Renal cortical epithelial cell (primary cell): ENCODE measurements at places on chromosomes 6 and 20. TPM values are rescaled to one million over a fixed set of nuclear protein-coding genes. Genes with fewer than 3 reads are reported as not detected.

The CRISP3 gene
- not detected in 2 replicates for total RNA-seq

The TSPO2 gene
- total RNA-seq: not detected in 2 replicates

The MAS1 gene
- total RNA-seq: not detected in 2 replicates

The C20orf144 gene
- 0.35 TPM in 1 of 2 replicates, not detected in the other for total RNA-seq

The HSPA1L gene
- total RNA-seq: 0.87 and 2.0 TPM in 2 replicates

The HCRTR2 gene
- not detected in 2 replicates for total RNA-seq

The SLC17A2 gene
- 0.30 TPM in 1 of 2 replicates, not detected in the other for total RNA-seq

The TRIM10 gene
- under 0.01 TPM in 1 of 2 replicates, not detected in the other for total RNA-seq

The PTPRT gene
- total RNA-seq: not detected in 2 replicates

The RWDD2A gene
- total RNA-seq: 5.6 and 9.0 TPM in 2 replicates

GRCh38 chr20:12966468-12967085, 42.2 kb upstream of the SPTLC3 start:
- DNase-seq: peak; percentile 64

DNA sequence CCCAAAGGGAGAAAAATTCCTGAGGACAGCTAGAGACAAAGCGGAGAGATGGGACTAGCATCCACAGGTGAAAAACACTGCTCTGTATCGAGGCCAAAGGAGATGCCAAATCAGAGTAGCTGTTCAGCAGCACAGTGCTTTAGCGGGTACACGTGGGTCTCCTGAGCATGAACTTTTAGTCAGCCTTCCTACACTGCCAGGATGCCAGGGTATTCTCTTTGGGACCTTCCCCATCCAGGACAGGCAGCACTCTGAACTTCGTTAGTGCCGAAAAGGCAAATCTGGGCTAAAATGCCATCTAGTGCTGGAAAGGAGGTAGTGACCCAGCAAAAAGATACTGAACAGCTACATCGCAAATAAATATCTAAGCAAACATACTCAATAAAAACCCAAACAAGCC, 64.9 kb downstream of the C6orf58 start:
- DNase-seq: peak; percentile 33

DNA sequence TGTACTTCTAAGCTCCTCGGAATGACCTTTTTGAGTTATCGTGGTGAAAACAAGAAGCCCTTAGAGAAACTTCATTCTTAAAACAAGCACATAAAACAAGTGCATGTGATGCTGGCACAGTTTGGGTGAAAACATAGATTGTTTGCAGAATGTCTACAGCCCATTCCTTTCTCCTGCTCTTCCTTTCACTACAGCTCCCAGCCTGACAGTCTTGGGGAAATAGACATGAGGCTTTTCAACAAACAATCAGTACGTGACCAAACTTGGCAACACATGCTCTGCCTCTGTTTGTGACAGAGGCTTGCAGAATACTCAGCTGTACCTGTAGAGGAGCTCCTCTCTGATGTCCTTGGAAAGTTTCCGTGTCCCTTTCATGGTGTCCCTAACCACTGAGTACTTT, 321.6 kb downstream of the ZFAND3 start:
- DNase-seq: no peak

DNA sequence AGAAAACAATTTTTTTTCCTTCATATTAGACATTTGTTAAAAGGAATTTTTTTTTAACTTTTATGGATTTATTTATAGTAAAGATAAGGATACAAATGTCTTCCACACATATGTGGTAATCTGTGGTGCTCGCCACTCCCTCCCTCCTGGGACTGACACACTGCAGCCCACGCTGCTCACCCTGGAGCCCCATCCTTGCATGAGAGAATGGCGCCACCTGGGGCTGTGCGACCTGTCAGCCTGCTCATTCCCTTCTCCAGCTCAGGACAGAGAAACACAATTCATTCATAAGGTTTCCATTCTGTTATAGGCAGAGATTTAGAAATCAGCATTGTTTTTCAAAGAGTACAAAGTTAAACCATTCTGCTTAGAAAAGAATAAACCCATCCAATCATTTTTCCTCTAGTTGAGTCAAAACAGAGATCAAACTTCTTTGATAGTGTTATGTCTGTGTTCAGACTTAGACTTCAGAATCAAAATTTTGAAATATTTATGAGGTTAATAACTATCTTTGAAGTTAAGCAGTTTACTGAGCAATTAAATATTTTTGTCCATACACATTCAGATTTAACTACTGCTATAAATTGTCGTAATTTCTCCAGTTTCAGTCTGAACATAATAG, 42.8 kb upstream of the DYNLRB1 start:
- peak; percentile 12 for DNase-seq

GRCh38 chr6:159952289-159953005, 16.4 kb upstream of the IGF2R start:
- DNase-seq: peak; percentile 52

GRCh38 chr6:154403788-154404187, 47.2 kb upstream of the IPCEF1 start:
- DNase-seq: peak; percentile 85

DNA sequence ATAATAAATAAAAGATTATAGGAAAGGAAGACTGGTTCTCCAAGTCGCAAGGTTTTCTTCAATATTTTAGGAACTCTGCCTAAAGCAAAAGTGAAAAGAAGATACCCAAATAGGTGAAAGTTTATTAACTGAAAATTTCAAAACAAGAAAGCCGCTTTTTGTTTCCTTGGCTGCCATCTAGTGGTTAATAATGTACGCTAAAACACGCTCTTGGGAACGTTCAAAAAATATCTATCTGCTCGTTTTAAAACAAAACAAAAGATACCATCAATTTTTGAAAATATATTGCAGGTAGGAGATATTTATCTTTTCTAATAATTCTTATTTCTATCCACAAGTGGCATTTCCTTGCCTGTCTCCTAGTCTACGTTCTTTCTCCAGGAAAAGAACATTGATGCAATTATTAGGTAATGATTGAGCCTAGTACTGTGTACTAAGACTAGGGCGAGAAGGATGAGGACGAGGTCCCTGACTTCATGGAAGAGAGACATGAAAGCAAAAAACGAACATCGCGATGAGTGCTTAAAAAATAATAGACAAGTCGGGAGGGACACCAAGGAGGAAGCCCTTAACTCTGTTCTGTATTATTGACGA, 97.2 kb downstream of the SPTLC3 start:
- DNase-seq: peak; percentile 33

GRCh38 chr6:161889324-161889723, 615.5 kb upstream of the AGPAT4 start:
- no peak for DNase-seq

DNA sequence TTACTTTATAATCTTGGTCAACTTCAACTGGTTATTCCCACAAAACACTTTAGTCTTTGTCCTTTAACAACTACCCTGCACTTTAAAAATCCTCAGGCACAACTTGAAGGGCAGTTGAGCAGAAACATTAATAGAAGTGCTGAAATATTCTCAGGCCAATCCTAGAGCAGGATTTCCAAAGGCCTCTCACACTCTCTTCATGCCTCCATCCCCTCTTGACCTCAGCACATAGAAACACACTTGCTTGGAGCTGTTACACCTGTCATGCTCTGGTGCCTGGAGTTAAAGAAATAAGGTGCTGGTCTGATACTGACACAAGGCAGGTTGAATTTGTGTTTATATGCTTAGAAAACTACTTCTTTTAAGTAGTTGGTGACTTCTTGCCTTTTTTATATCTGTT, 618.8 kb upstream of the POU3F2 start:
- no peak for DNase-seq

- no peak for DNase-seq
Observed at GRCh38 chr6:118667988-118668387, 16.6 kb upstream of the CEP85L start.

DNA sequence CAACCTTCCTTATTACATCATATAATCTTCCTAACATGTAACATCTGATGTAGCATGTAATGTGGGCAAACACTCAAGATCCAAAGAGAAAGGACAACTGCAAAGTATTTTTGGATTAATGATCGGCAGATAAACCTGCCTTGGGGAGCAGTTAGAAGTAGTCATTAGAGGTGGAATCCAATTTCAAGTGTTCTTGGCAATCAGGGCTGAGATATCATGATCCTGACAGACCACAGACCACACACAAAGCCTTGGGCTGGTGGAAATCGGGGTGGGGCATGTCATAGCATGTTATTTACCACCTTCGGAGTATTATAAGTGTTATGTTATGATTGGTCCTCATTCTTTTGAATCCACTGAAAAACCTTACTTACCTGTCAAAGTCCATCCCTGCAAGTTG, 16.3 kb downstream of the NCOA5 start:
- no peak for DNase-seq

DNA sequence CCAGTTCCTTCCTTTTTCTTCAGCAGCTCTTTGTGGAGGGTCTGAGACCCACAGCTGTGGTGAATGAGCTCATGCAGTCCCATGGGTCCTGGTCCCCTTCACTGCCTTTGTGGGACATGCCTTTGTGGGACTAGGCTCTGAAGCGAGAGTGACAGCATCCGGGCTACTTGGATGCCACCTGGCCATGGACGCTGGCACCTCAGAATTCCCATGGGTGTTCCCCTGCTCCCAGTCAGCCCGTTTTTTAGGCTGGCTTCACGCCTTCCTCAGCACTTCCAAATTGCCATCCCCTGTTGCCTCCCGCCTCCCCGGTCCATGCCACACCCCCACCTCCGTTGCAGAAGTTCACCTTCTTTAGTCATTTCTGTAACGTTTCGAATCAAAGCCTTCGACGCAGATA, 45.1 kb downstream of the RAMACL start:
- no peak for DNase-seq

DNA sequence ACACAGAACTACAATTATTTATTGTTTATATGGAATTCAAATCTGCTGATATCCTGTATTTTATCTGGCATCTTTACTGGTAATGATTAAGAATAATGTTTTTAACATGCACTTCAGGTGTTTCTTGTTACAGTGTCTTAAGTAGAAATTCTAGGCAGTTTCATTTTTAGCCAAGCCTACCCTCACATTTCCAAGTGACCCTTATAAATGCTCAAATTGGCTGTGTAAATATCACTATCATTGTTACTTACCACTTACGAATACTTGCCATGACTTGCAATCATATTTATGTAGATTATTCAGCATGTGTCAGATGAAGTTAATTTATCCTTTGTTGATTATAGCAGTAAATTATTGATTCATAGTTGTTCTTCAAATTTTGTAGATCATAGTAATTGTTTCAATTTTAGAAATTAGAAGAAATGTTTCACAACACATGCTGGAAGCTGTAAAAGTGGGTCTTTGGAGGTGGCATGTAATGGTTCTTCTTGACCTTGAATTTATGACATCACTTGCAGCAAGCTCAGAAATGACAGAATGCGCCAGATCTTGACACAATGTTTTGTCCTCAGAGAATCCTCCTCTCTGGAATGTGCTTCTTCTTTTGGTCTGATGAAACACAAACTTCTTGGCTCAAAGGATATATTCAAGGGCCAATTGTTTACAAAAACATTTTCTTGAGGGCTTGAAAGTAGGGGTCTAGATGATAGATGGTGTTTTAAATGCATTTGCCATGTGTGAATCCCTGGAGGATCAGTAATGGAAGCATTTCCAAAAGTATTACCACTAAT, 471.8 kb downstream of the COL12A1 start:
- no peak for DNase-seq

GRCh38 chr20:51412333-51412871, 130.1 kb downstream of the NFATC2 start:
- DNase-seq: peak; percentile 18

DNA sequence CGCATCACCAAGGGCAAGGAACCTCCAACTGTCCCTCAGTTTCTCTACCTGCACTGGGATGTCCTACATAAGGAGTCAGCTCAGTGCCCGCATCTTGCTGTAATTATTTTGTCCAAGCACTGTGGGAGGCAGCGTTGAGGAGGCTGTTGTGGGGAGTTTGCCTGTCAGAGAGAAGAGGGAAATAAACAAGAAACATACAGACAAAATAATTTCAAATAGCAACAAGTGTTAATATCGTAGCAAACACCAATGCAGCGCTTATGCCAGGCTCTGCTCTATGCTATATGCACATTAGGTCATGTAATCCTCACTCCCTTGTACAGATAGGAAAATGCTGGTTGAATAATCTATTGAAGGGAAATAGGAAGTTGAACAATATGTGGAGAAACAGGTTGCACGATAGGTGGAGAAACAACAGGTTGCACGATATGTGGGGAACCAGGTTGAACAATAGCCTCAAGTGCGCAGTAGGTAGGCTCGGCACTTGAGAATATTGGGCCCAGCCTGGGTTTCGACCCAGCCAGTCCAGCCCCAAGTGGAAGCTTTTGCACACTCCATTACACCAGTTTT, 91.2 kb upstream of the SIRPA start:
- DNase-seq: no peak

- peak; percentile 11 for DNase-seq
Observed at GRCh38 chr6:121584586-121585369, 149.3 kb downstream of the GJA1 start.

GRCh38 chr20:2261046-2261485, 34.7 kb upstream of the TGM3 start:
- DNase-seq: no peak

DNA sequence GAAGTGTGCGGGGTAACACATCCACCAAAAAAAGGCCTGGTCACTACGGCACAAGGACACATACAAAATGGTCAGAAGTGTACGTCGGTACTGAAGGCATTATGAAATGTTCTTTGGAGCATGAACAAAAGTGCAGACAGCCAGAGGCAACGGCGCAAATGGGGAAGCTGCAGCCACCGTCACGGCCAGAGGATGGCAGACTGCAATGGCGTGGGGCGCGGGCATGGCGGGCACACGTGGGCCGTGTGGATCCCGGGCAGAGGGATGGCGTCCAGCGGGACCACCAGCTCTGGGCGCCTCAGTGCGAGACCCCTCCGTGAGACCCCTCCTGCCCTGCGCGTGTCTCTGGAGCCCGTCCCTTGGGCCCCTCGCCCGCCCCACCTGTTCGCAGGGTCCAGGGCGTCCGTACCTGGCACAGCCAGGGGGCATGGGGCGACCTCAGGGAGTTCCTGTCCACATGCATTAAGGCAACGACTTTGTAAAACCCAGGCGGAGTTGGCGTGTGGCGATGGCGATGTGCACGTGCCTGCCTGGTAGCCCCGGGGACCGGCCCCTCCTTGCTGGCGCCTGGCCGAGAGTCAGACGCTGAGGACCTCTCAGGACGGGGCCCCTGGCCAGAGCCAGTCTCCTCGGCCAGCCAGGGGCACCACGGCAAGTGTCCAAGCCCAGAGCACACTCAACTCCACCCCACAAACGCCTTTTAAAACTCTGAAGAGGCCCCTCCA, 39.5 kb upstream of the CHRNA4 start:
- DNase-seq: no peak

DNA sequence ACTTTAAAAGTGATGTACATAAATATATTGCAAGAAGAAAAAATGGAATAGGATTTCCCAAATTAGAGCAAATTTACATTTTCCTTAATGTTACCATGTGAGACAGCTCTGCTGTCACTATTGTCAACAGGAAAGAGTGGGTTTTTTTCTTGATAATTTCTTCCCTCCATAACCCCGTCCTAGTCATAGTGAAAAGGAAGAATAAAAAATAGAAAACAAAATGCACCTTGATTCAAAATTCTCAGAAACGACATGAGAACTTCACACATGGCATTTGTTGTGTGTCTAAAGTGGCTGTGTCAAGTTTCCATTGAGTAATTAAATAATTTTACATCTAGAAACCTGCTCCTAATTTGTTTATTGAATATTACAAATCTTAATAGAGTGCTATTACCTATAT, 945.2 kb upstream of the SLC35B3 start:
- no peak for DNase-seq
